Stimulated activated CD4-positive, alpha-beta T cell treated with anti-CD3 and anti-CD28 coated beads, Interleukin-12 subunit alpha, Interleukin-12 subunit beta, amount 100 ng/mL, for 4 hours (primary cell): ENCODE measurements at places on chromosomes 7 and 10.

GRCh38 chr10:45023426-45023825, 22.7 kb downstream of the ZNF22 start:
- DNase-seq: no peak

- DNase-seq: no peak
Observed at GRCh38 chr10:86038371-86038770, 328.2 kb downstream of the GRID1 start.

DNA sequence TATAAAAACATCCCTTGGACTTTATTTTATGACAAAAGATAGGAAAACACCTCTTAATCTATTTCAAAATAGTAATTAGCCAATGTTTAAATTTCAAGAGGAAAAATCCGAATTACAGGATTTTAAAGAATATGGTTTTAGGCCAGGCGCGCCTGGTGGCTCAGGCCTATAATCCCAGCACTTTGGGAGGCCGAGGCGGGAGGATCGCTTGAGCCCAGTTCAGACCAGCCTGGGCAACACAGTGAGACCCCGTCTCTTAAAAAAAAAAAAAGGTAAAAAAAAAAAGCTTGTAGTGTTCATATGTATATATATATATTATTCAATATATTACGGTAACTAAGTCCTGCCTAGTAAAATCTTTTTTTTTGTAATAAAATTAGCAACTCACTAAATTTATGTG, 1.4 kb downstream of the BNIP3 start:
- DNase-seq: no peak

GRCh38 chr10:117955176-117955575, 91.6 kb downstream of the RAB11FIP2 start:
- DNase-seq: no peak

DNA sequence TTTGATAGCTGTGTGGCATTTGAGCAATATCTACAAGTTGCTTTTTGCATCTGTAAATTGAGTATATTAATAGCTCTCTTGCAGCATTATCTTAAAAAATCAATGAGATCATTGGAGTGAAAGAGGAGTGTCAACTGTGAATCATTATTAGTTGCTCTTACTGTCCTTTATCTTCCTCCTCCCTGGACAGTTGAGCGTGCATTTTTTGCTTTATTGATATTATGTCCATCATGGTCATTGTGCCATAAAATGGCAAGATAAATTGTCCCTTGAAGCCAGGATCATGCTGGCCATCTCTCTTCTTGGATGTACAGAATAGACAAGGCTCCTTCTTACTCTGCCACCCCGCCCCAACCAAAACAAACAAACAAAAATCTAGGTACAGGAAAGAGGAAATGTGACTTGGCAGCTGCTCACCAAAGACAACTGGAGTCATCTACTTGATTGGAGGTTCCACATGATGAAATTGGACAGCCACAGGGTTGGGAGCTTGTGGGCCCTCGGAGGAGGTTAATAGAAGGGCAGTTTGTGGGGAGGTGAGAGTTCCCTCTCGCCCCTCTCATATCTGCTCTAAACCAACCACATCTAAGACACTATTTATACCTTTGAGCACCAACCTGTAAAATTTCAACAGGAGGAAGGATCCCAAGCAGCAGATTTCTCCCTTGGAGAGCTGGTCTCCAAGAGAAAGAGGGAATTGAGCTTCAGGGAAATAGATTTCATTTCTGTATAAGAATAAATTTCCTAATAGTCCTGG, 252.7 kb downstream of the SKIDA1 start:
- no peak for DNase-seq

- no peak for DNase-seq
Observed at GRCh38 chr10:90813594-90814365, 44.1 kb downstream of the HTR7 start.

DNA sequence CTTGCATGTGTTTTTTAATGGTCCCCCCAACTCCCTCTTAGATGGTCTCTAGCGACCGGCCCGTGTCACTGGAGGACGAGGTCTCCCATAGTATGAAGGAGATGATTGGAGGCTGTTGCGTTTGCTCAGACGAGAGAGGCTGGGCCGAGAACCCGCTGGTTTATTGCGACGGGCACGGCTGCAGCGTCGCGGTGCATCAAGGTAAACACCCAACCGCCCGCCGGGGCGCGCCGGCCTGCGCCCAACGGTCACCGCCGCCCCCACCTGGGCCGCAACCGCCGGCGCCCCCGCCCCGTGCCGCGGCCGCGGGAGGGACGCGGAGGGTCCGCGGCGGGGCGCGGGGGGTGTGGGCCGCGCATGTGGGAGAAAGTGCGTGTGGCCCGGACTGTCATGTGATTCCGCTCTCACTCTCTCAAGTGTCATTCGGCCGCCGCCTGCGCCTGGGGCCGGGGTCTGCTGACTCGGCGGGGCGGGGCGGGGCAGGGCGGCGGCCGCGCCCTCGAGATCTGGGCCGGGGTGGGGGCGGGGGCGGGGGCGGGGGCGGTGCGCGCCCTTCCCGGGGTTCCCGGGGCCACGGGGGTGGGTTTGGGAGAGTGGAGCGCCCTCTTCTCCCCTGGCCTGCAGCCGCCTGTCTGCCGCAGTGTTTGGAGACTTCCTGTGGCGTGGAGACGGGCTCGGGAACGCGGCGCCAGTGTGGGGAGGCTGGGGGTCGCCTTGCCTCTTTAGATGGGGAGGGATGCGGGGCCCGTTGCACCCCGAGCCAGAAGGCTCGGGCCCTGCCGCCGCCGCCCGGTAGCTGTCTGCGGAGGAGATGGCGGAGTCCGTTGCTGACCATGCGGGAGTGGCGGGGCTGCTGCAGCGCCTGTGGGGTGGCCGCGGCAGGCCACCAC, 817 bp downstream of the MLLT10 start:
- peak; percentile 42 for DNase-seq

GRCh38 chr7:121178869-121179497, 149.8 kb upstream of the WNT16 start:
- no peak for DNase-seq

GRCh38 chr7:149877890-149878522, 4.2 kb downstream of the ATP6V0E2 start:
- no peak for DNase-seq

DNA sequence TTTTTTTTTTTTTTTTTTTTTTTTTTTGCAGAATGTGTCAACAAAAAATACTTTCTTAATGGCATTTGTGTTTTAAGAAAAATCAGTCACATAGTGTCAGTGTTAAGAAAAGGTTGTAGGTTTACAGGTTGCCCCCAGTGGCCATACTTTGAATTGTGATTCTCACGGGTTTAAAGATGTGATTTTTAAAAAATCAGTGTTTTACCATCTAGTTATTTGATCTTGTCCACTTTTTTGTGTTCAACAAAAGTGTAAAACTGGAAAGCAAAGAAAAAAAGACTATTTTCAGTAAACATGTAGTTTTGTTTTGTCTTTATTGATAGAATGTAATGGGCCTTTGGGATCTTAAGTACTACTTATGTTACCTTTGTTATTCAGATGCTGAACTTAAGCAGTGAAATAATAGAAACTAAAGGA, 25.7 kb downstream of the SUV39H2 start:
- no peak for DNase-seq

DNA sequence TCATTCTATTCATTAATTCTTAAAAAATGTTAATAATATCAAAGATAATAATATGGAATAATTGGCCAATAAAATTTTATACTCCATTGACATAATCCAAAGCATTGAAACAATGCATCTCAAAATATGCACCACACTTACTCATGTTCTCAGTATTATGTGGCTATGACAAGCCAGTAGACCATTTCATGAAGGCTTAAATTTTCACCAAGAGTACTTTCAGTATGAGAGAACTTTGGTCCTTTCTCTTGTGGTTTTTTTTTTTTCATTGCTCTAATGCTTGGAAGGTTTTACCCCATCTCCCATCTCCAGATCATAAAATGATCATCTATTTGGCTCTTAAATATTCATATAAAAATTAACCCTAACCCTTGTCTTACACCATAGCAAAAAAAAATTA, 45.5 kb upstream of the TMEM140 start:
- DNase-seq: no peak

- peak; percentile 68 for DNase-seq
Observed at GRCh38 chr7:100221231-100221718, 1.5 kb downstream of the PVRIG start.

DNA sequence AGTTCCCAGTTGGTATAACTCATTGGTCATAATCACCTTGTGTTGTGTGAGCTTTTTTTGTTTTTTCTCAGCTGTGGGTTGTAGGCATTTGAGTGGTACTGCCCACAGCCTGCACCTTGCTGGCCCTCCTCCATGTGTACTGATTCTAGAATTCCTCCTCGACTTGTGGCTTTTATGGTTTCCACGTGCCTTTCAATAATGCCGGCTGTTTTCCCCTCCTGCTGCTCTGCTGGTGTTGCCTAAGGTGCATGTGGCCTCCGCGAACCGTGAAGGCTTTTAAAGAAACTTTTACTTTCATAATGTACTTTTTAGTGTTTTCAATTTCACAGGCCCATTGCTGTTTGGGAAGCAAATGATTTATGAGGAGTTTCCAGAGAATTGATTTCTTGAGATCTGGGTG, 518.0 kb downstream of the REEP3 start:
- no peak for DNase-seq

GRCh38 chr7:70647801-70648498, 484.0 kb upstream of the GALNT17 start:
- DNase-seq: peak; percentile 49

DNA sequence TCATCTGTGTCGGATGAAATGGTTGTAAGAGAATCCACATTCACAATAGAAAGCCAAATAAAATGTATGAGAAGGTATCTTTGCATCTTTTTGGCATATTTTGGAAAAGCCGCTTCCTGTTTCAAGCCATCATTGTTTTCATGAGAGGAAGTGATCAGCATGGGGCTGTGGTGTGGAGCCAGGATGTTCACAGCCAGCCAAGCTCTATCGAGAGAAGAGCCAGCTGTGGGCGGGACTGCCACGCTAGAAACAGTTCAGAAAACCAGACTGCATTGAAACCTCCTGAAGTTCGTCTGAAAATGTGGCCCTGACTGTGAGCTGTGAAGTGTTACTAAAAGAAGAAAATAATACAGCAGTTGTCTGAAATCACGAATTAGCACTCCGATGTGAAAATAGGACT, 21.2 kb upstream of the NPS start:
- no peak for DNase-seq

DNA sequence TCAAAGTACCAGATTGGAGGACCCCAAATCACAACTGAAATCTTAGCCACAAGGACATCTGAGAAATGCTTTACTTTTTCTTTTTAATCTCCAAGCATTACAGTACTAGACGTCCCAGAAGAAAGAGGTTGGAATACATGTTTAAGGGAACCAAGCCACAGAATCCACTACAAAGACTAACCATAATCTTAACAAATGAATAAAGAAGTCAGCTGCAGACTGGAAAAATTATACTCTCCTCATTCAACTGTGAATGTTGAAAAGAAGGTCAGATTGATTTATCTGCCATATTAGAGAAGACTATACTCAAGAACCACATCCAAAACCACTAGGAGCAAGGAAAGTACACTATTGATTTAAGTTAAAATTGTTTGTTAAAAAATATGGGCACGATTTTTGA, 102.1 kb upstream of the ABCB5 start:
- no peak for DNase-seq

DNA sequence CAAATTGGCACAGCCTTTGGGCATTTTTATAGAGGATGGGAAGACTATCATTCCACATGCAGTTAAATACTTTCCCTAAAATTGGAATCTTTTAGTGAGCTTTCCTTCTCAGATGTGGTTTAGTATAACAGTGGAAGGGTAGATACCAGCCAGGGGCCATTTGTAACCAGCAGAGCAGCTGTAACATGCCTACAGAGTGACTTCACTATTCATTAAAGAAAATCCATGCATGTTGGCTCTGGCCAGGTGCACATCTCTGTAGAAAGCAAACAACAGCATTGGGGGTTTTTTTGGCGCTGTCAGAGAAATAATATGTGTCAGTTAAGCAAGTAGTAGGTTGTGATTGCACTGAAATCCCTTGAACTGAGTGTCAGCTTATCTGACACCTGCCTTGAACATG, 115.6 kb downstream of the LHFPL3 start:
- DNase-seq: no peak

- DNase-seq: no peak
Observed at GRCh38 chr7:38222481-38223096, 44.5 kb downstream of the STARD3NL start.

GRCh38 chr10:100553929-100554328, 18.2 kb downstream of the HIF1AN start:
- DNase-seq: no peak

DNA sequence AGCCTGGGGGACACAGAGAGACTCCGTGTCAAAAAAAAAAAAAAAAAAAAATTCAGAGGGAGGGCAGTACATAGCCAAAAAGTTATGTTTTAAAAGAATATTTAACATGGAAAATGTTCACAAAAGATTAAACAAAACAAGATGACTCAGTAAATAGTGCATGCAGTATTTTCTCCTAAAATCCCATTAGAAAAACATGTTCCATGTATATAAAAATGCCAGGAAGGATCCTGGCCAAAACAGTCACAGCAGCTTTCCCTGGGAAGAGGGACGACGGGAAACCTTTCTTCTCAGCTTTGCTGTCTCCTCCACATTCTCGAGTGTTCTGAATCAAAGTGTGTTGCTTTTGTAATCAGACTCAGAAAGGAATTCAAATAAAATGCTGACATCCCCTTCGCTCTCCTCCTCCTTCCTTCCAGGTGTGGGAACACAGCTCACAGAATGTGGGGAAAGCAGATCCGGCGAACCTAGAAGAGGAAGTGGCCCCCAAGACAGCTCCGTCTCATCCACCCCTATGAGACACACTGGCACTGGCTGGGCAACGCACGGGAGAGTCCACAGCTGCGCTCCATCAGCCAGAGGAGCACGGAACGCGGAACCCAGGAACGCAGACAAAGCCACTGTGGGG, 139.4 kb downstream of the MAD1L1 start:
- DNase-seq: no peak

- no peak for DNase-seq
Observed at GRCh38 chr7:151379534-151380198, 30.2 kb downstream of the WDR86 start.

- peak; percentile 82 for DNase-seq
Observed at GRCh38 chr10:22436893-22437619, 91.8 kb downstream of the SPAG6 start.

DNA sequence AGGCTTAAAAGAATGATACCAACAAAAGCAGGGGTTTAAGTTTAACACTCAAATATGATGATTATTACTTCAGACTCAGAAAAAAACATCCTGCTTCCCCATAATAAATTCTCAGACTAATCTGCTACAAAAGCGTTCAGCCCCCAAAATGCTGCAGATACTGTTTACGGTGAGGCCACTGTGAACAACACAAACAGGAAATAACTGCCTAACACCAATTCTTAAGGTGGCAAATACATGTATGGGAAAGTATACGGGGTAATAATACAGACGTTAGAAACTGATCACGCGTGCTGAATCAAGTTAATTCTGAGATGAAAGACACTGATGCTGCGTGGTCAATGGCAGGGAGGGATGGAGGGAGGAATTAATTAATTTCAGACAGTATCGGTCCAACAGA, 62.0 kb upstream of the RHEB start:
- DNase-seq: no peak

GRCh38 chr7:67807826-67808225, 811.2 kb downstream of the TYW1 start:
- DNase-seq: no peak

GRCh38 chr10:133251388-133252222, 13.9 kb downstream of the VENTX start:
- no peak for DNase-seq

GRCh38 chr10:121644501-121644900, 46.3 kb upstream of the FGFR2 start:
- DNase-seq: no peak

- DNase-seq: no peak
Observed at GRCh38 chr7:48279420-48279819, 108.2 kb downstream of the ABCA13 start.
